ENCODE measurements at places on chromosomes 4 and X. TPM values are rescaled to one million over a fixed set of nuclear protein-coding genes. Genes with fewer than 3 reads are reported as not detected.

DNA sequence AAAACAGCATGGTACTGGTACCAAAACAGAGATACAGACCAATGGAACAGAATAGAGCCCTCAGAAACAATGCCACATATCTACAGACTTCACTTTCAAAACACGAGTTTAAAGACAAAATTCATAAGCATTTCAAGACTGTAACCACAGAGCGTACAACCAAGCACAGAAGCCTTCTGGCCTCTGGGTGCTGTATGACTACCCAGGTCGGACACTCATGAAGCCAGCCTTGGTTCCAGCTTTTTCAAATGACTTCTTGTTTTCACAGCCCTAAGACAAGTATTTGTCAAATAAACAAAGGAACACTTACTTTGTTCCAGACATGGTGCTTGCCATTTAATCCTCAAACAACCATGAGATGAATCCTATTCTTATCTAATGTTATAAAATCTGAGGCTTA is 536.1 kb upstream of the NR3C2 start:
- no peak for DNase-seq

DNA sequence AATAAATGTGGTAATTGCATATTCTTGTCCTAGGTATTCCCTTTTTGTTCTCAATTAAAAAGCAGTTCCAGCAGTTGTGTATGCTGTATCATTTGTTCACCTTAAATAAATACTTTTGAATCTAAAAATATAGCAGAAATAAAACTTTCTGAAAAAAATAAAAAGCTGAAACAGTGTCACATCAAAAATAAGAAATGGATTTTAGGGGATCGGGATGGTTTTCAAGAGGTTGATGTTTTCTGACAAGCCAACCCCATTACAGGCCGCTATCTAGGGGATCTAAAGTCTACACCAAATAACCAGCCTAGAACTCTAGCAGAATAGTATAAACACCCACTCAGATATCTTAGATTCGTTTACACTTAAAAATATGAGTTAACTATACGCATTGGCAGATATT is 95.4 kb upstream of the MAML3 start:
- no peak for DNase-seq

MTMR8 gene
- 0.41 TPM for total RNA-seq

ZMAT1 gene
- total RNA-seq, result 4.2 TPM

- no peak for DNase-seq
Measured at GRCh38 chrX:77453190-77453589, 6.0 kb downstream of the FGF16 start.

Data from Right ventricle myocardium inferior (tissue), 1 donor.